ENCODE measurements at places on chromosomes 5 and 9. TPM values are rescaled to one million over a fixed set of nuclear protein-coding genes. Genes with fewer than 3 reads are reported as not detected.

The SOWAHA gene
- polyA plus RNA-seq, result not detected

The HACD4 gene
- polyA plus RNA-seq, result 4.4 TPM

The ADRA1B gene
- polyA plus RNA-seq, result not detected

The HSD17B3 gene
- polyA plus RNA-seq, result not detected

The MLANA gene
- not detected for polyA plus RNA-seq

The PITX1 gene
- polyA plus RNA-seq, result 0.38 TPM

The FCN1 gene
- polyA plus RNA-seq, result 9.5 TPM

The SVEP1 gene
- polyA plus RNA-seq, result not detected

The FUT7 gene
- 26.6 TPM for polyA plus RNA-seq

The SLC25A48 gene
- not detected for polyA plus RNA-seq

The PDE6A gene
- polyA plus RNA-seq, result 0.05 TPM

The HSPA9 gene
- 126 TPM for polyA plus RNA-seq

The INIP gene
- polyA plus RNA-seq, result 43.0 TPM

The DOCK2 gene
- 114 TPM for polyA plus RNA-seq

The FCN2 gene
- polyA plus RNA-seq, result not detected

The PTTG1 gene
- 19.1 TPM for polyA plus RNA-seq

The MAMDC2 gene
- not detected for polyA plus RNA-seq

The SH3TC2 gene
- polyA plus RNA-seq, result not detected

The PRRC2B gene
- 34.1 TPM for polyA plus RNA-seq

The AJM1 gene
- polyA plus RNA-seq, result 0.10 TPM

The NR2F1-AS1 gene
- polyA plus RNA-seq, result not detected

The PCSK1 gene
- polyA plus RNA-seq, result not detected

The ATG12 gene
- polyA plus RNA-seq, result 112 TPM

The RNF208 gene
- not detected for polyA plus RNA-seq

The ADAMTS12 gene
- polyA plus RNA-seq, result not detected

The KLHL3 gene
- polyA plus RNA-seq, result 0.86 TPM

The PHF19 gene
- polyA plus RNA-seq, result 3.9 TPM

The WDR38 gene
- not detected for polyA plus RNA-seq

The CAMK2A gene
- polyA plus RNA-seq, result not detected

The NUTM2F gene
- polyA plus RNA-seq, result not detected

The HTR4 gene
- polyA plus RNA-seq, result not detected

The ZNF879 gene
- polyA plus RNA-seq, result 2.7 TPM

The ZFP37 gene
- 2.5 TPM for polyA plus RNA-seq

The TTC33 gene
- 14.5 TPM for polyA plus RNA-seq

The MBLAC2 gene
- polyA plus RNA-seq, result 3.7 TPM

The UGT3A1 gene
- polyA plus RNA-seq, result not detected

The LCN10 gene
- polyA plus RNA-seq, result 68.0 TPM

The GLDC gene
- polyA plus RNA-seq, result 1.0 TPM

The POU4F3 gene
- polyA plus RNA-seq, result not detected

The TGFBR1 gene
- polyA plus RNA-seq, result 9.2 TPM

The GDA gene
- polyA plus RNA-seq, result not detected

The MAPKAP1 gene
- polyA plus RNA-seq, result 74.7 TPM

The CDC20B gene
- polyA plus RNA-seq, result not detected

The FBP2 gene
- not detected for polyA plus RNA-seq

The PTPRD gene
- polyA plus RNA-seq, result not detected

The CTXN3 gene
- polyA plus RNA-seq, result not detected

The PCDHGB1 gene
- 0.41 TPM for polyA plus RNA-seq

The IRX2 gene
- not detected for polyA plus RNA-seq

The SPINK6 gene
- not detected for polyA plus RNA-seq

The FOXD4L5 gene
- polyA plus RNA-seq, result not detected

The SH3RF2 gene
- polyA plus RNA-seq, result not detected

The WDR31 gene
- polyA plus RNA-seq, result 0.13 TPM

The SHLD3 gene
- 5.1 TPM for polyA plus RNA-seq

The PCDH12 gene
- 0.29 TPM for polyA plus RNA-seq

The KIF24 gene
- polyA plus RNA-seq, result not detected

Data from IgD-negative memory B cell (primary cell).